Fibroblast of pulmonary artery (primary cell): ENCODE measurements at places on chromosomes 5 and 9.
A peak's percentile ranks its signal among the peaks of the same experiment; 100 is the strongest.

- DNase-seq = peak; percentile 64
These were observed 61.9 kb downstream of the MROH2B start for GRCh38 chr5:41009232-41009631.

DNA sequence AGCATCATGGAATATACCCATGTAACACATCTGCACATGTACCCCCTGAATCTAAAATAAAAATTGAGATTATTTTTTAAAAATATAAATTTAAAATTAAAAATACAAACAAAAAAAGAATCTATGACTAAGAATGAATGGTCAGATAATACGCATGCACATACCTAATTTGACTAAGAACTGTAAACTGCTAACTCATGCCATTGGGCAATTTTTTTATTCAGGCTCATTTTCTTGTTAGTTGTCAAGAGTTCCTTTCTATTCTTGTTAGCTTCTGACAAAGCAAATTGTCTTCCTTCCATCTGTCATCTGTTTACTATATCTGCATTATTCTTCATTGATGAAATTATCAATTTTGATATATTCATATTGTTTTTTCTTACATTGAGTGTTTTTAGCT, 69.5 kb upstream of the HAND1 start:
- no peak for DNase-seq

- no peak for DNase-seq
These were observed 69.3 kb downstream of the COL15A1 start for GRCh38 chr9:99012957-99013512.

- DNase-seq = no peak
These were observed 3.4 kb downstream of the EPB41L4B start for GRCh38 chr9:109317311-109317978.

DNA sequence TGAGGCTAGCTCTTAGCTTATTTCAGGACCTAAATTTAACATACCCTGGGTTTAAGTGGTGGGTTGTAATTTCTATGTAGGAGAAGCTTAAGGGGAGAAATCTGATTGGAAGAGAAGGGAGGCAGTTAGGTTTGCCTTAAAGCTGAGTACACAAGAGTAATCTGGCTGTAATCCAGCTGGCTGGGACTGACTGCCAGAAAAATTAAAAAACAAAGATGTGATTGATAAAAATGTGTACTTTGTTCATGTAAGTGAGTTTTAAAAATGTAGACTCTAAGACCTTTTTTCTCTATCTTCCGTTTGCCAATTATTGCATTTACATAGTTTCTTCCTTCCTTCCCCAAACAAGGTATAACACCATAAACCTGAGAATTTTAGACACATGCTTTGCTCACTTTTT, 17.5 kb upstream of the MSMP start:
- DNase-seq = peak; percentile 57

GRCh38 chr5:81252904-81253303, 19.8 kb downstream of the CKMT2 start:
- no peak for DNase-seq

- peak; percentile 66 for DNase-seq
These were observed 144.9 kb downstream of the FGF1 start for GRCh38 chr5:142540922-142541422.

DNA sequence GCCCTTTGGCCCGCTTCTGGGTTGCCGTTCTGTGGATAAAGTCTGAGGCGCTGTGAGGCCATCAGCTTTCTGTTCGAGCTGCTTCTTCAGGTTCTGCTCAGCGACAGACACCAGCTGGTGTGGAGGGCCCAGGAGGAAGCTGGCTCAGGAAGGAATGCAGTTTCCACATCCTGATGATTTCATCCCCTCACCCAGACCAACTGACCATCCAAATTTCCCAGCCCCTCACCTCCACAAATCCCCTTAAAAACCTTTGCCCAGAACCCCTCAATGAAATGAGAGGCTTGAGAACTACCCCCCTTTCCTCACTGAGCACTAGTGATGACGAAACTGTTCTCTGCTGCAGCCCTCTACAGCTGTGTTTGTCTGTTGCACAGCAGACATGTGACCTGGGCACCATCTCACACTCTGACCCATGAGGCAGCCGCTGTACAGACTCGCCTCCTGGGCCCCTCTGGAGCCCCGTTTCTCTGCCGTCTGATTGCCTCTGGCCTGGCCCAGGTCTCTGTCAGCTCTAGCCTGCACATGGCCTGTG, 45.4 kb downstream of the SPATA31C2 start:
- DNase-seq = peak; percentile 58

GRCh38 chr9:18861609-18862544, 171.1 kb downstream of the SAXO1 start:
- DNase-seq = peak; percentile 60
